IPS-NIHi11 (cell line): ENCODE measurements at places on chromosomes 11 and 22.
A peak's percentile ranks its signal among the peaks of the same experiment; 100 is the strongest.

DNA sequence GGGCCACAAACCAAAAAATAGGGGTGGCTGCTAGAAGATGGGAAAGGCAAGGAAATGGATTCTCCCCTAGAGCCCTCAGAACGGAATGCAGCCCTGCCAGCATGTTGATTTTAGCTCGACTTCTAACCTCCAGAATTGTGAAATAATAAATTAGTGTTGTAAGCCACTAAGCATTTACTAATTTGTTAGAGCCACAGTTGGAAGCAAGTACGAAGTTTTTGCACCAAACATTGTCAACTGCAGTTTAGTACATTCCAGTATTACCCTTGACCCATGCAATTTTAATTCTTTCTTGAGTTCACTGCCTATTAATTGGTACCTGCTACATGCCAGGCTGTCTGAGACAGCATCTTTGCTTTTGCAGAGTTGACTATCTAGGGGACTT is 32.2 kb downstream of the PARVA start:
- no peak for DNase-seq

- peak; percentile 71 for DNase-seq
Measured at GRCh38 chr22:29369460-29369859, 18.9 kb downstream of the AP1B1 start.

- DNase-seq: no peak
Measured at GRCh38 chr11:107621081-107621480, 30.1 kb downstream of the ELMOD1 start.

DNA sequence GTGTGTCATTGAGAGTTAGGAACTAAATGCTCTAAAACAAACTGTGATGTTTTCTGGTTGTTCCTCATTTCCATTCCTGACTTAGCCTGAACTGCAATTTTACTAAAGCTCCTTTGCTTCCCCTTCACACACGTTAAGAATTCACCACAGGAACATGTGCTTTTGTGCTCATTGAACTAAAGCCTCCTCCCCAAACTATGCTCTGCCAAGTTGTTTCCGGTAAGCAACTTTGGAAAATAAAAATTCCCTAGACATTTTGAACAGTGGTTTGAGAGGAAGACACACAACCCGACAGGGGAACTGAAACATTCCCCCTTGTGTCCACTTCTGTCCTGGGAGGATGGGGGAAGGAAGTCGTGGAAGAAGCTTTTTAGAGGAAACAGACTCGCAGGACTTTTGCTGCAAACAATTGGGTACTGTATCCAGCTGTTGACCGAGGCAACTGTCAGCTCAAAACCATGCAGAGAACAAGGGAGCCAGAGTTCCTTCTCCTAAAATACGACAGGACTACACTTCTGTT is 66.9 kb downstream of the GAB2 start:
- no peak for DNase-seq

- no peak for DNase-seq
Measured at GRCh38 chr11:3127706-3128355, 37.3 kb downstream of the OSBPL5 start.

GRCh38 chr11:44964526-44965209 is 14.0 kb upstream of the TP53I11 start:
- no peak for DNase-seq

GRCh38 chr11:14340721-14341120 is 18.3 kb downstream of the RRAS2 start:
- peak; percentile 38 for DNase-seq
